ENCODE measurements at places on chromosomes 16 and 17. TPM values are rescaled to one million over a fixed set of nuclear protein-coding genes. Genes with fewer than 3 reads are reported as not detected.

The RAD51C gene
- total RNA-seq, result 35.8 TPM

The AGRP gene
- not detected for total RNA-seq

The SHISA6 gene
- total RNA-seq, result not detected

The OSGIN1 gene
- total RNA-seq, result 6.1 TPM

The TNFRSF13B gene
- total RNA-seq, result not detected

The KRTAP1-5 gene
- total RNA-seq, result not detected

The MTMR4 gene
- 46.9 TPM for total RNA-seq

The HS3ST4 gene
- not detected for total RNA-seq

The TBC1D28 gene
- total RNA-seq, result not detected

The RAP1GAP2 gene
- total RNA-seq, result 9.0 TPM

The ACE gene
- total RNA-seq, result 29.1 TPM

The TEKT5 gene
- total RNA-seq, result not detected

The SCARF1 gene
- total RNA-seq, result 95.1 TPM

The CCL4L2 gene
- not detected for total RNA-seq

The QRICH2 gene
- 2.6 TPM for total RNA-seq

The SLC5A10 gene
- total RNA-seq, result not detected

The RNU2-1 gene
- not detected for total RNA-seq

The HOXB7 gene
- 13.4 TPM for total RNA-seq

The HNF1B gene
- total RNA-seq, result not detected

The DLX4 gene
- total RNA-seq, result not detected

The TBC1D3D gene
- total RNA-seq, result not detected

The AOC2 gene
- total RNA-seq, result 0.80 TPM

The NPIPA8 gene
- total RNA-seq, result 0.22 TPM

The TEX19 gene
- 0.07 TPM for total RNA-seq

The PRSS36 gene
- 0.14 TPM for total RNA-seq

Data from thoracic aorta endothelial cell (primary cell).